Foreskin keratinocyte (primary cell): ENCODE measurements at places on chromosomes 2 and 18. TPM values are rescaled to one million over a fixed set of nuclear protein-coding genes. Genes with fewer than 3 reads are reported as not detected.

Gene CCT4
- 241 and 251 TPM in 2 replicates for total RNA-seq

Gene SLC16A14
- total RNA-seq, result 0.81 and 0.92 TPM in 2 replicates

Gene ITGB6
- total RNA-seq, result 41.2 and 113 TPM in 2 replicates

Gene MYO3B
- total RNA-seq, result 2.6 and 2.8 TPM in 2 replicates

Gene FOXI3
- total RNA-seq, result 0.04 TPM in 1 of 2 replicates, not detected in the other

Gene SMYD1
- not detected in 2 replicates for total RNA-seq
